ENCODE measurements at places on chromosomes 7 and 10. TPM values are rescaled to one million over a fixed set of nuclear protein-coding genes. Genes with fewer than 3 reads are reported as not detected.

Gene HECTD2
- 9.6 TPM for total RNA-seq

Gene SLC18A3
- total RNA-seq, result not detected

Gene FAM237B
- total RNA-seq, result not detected

DNA sequence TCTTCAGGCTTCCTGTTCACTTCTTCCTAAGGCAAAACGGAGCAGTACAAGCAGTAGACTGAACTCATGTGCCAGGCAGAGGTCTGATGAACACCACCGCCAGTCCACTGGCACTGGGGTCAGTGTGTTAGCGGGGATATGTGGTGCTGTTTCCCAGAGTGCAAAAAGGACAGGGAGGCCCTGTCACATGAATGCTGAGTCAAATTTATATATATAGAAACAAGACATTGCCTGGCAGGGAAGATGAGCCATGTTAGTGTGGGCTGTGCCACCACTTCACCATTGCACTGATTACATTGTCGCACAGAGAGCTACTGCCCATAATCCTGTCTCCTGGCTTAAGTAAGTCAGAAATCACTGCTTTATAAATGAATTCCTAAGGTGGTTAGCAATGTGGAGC, 122.2 kb upstream of the AMPH start:
- DNase-seq, result no peak

DNA sequence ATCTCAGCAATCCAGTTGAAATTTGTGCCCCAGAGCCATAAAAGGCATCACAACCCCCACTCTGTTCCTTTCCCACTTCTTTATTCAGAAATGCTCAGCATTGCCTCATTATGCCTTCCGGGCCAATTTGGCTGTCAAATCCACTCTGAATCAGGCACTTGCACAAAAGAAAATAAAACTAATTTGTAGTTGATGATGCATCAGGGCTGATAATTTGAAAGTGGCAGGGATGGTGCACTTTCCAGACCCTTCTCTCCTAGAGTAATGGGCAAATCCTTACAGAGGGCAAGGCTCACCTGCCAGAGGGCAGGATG, 147.9 kb upstream of the PDE1C start:
- no peak for DNase-seq

DNA sequence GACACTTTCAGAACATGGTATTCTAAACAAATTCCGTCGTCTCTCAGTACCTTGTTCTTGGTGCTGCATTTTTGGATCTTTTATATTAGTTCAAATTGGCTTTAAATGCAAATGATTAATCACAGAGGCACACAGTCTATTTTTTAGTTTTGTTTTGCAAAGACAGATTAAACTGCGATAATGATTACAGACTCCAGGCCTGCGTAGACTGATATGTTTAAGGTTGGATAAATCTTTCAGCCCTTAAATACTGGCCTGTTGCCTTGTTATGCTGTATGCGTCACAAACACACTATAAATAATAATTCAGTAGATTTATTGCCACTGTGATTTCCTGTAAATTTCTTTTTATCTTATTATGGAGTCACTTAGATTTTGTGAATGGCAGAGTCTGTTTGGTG, 19.3 kb downstream of the CACNB2 start:
- DNase-seq, result no peak

DNA sequence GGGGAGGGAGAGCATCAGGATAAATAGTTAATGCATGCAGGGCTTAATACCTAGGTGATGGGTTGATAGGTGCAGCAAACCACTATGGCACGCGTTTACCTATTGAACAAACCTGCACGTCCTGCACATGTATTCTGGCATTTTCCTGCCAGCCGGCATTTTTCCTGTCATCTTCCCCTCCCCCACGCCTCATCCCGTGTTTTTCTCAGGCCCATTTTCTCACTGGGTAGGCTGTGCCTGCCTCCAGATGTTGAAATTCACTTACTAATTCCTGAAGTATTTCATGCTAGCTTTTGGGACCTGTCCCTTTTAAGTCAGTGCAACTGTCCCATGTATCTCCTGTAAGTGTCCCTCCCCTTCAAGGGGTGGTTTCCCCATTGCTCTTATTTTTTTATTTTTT, 220.3 kb upstream of the NPY start:
- no peak for DNase-seq

DNA sequence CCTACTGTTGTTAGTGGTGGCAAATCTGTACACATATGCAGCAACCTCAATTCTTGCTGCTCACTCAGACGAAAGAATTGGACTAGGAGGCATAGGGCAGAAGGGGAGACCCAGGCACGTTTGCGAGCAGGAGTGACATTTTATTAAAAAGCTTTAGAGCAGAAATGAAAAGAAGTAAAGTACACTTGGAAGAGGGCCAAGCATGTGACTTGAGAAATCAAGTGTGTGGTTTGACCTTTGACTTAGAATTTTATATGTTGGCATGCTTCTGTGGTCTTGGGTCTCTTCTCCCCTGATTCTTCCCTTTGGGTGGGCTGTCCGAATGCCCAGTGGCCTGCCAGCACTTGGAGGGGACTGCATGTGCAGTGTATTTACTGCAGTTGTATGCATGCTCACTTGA, 205.5 kb upstream of the SEMA3D start:
- no peak for DNase-seq

GRCh38 chr10:4546500-4546899, 279.5 kb upstream of the AKR1E2 start:
- no peak for DNase-seq

DNA sequence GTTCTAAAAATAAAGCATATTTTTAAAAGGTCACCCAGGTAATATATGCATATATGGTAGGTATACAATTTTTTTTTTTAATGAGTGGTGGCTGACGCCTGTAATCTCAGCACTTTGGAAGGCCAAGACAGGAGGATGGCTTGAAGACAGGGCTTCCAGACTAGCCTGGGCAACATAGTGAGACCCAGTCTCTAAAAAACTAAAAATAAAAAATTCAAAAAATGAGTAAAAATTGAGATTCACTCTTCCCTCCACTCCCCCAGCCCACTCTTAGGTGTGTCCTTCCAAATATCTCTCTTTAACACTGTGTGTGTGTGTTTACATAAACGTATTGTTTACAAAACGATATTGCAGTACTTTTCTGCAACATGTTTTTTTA, 929 bp upstream of the ANXA11 start:
- no peak for DNase-seq

DNA sequence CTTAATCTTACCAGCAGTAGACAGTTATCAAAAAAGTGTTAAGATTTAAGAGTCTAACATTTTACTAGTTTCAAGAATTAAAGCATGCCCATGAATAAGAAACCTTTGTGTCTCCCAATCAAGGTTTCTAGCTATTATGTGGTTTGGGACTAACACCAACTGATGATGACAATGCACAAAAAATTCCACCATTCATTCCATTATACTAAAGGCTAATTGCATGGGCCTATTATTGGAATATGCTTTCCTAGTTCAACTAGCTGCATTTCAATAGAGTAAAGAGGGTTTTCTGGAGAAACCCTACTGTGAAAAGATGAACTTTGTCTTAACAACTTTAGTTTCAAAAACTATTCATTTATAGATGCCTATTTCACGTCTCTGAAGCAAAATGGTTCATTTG, 44.6 kb downstream of the UBE2H start:
- DNase-seq, result peak; percentile 61

- DNase-seq, result no peak
Observed at GRCh38 chr7:134154581-134155130, 27.5 kb downstream of the LRGUK start.

DNA sequence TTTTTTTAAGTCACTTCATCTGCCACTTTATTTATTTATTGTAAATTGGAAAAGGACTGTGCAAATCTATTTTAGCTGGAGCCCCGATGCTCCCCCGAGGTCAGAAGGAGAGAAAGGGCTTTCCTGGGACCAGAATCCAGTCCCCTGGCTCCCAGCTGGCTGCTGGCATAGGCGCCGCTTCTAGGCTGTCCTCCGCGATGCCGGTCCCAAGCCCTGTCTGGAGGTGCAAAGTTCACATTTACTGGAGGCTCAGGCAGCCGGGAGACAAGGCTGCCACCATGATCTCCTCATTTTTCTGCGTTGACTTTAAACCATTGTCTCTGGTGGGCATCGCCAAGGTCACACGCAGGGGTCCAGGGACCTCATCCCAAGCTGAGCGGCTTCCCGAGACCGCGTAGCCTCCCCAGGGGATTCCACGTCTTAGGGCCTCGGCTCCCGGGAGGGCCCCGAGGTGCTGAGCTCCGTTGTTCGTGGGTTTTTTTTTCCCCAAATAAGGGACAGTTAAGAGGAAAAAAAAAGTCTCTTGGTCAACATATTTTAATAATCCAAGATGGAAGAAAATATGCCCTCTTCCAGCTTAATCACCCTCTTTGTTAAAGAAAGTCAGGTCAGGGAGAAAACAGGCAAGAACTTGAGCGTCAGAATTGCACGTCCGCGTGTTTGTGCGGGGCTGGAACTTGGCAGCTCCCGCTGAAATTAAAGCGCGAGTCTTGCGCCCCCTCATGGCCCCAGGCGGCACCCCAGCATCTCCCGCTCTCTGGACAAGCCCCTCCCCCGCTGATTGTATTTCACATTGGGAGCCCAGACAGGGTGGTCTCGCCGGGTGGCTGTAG, 11.9 kb downstream of the RGR start:
- DNase-seq, result no peak

GRCh38 chr10:11687357-11687771, 54.8 kb upstream of the ECHDC3 start:
- DNase-seq, result no peak
